ENCODE measurements at places on chromosomes 12 and 14. TPM values are rescaled to one million over a fixed set of nuclear protein-coding genes. Genes with fewer than 3 reads are reported as not detected.

The ST8SIA1 gene
- total RNA-seq: 4.1 TPM

The MEG3 gene
- 390 TPM for total RNA-seq

The SLC6A12 gene
- not detected for total RNA-seq

The PRIM1 gene
- total RNA-seq: 22.8 TPM

The ABCD4 gene
- 47.2 TPM for total RNA-seq

The GZMH gene
- total RNA-seq: 2.0 TPM

The EXOC3L4 gene
- total RNA-seq: 38.5 TPM

The IAPP gene
- not detected for total RNA-seq

The NXPH4 gene
- 0.18 TPM for total RNA-seq

The PLEKHH1 gene
- 129 TPM for total RNA-seq

The BCL2L14 gene
- total RNA-seq: 16.1 TPM

The ADAMTS20 gene
- total RNA-seq: not detected

The TAS2R20 gene
- total RNA-seq: 4.9 TPM

The DEPDC4 gene
- total RNA-seq: 0.55 TPM

The OR10P1 gene
- total RNA-seq: not detected

The TUNAR gene
- not detected for total RNA-seq

The PTHLH gene
- total RNA-seq: 0.58 TPM

The KCNA5 gene
- 5.0 TPM for total RNA-seq

The SERPINA6 gene
- total RNA-seq: not detected

The LALBA gene
- total RNA-seq: not detected

The NTS gene
- not detected for total RNA-seq

The ERBB3 gene
- 341 TPM for total RNA-seq

The TAS2R8 gene
- not detected for total RNA-seq

The AQP6 gene
- total RNA-seq: not detected

The RPL10L gene
- total RNA-seq: not detected

The IGFBP6 gene
- 70.5 TPM for total RNA-seq

Data from stomach (tissue), 19 donors.